Activated T-cell treated with anti-CD3 and anti-CD28 coated beads for 4 hours (primary cell): ENCODE measurements at places on chromosomes 1 and 21.

DNA sequence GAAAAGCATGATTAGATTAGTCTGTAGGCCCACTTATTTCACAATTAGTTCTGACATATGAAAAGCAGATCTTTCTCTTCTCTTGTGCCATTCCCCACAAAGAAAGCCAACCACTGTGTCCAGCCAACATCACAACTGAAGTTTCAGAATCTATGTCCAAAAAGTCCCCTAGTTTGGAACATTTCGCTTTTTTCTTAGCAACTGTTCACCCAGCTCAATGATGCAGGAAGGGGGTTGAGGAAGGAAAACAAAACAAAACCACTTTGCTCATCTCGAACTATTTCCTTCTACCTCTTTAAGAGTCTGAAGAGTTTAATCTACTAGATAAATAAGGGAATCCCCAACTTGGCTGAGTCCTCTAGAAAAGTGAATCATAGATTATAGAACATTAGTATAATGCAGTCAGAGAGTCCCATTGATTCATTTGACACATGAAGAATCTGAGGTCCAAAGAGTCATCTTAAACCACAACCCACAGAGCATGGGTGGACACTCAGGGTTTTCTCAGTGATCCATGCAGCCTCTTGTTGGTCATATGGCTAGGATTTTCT, 159.3 kb upstream of the SGIP1 start:
- DNase-seq = no peak

DNA sequence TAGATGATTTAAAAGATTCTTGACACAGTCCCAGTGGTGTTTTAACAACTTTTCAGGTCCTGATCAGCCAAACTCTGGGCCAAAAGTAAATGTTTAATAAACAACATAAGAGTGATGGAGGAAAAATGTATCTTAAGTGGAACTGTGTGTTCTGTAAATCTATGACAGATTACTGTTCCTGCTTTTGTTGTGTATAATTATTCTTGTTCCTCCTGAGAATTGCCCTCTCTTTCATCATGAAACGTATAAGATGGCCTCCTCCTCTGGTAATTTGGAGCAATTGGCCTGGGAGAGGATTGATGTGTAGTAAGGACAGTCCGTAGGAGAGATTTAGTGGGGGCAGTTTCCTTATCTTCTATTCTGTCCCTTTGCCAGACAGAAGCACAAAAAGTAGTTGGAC, 34.5 kb downstream of the GALNT2 start:
- DNase-seq = no peak

- no peak for DNase-seq
Observed at GRCh38 chr1:117096951-117097408, 24.6 kb downstream of the TRIM45 start.

DNA sequence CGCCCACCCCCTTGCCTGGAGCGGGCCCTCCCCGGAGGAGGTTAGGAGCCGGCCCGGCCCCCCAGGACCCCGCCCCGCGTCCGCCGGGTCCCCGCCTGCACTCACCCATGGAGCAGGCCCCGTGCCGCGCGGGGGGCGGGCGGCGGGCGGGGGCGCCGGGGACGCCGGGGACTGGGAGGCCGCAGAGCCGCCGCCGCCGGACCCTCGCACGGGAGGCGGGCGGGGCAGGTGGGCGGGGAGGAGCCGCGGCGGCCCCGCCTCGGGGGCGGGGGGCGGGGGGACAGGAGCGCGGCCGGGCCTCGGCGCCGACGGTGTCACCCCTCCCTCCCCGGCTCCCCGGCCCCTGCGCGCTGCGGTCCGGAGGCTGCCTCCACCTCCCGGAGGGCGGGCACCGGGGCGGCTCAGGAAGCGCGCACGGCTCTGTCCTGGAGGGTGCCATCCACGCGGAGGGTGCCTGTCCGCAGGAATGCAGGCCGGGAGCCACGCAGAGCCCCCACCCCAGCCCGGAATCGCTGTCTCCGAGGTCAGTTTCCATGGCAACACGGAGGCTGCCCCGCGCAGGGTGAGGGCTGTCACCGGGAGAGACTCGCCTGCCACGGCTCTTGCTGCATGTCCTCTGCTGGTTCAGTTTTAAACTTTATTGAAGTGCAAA, 5.9 kb upstream of the PLEKHG5 start:
- DNase-seq = peak; percentile 22

DNA sequence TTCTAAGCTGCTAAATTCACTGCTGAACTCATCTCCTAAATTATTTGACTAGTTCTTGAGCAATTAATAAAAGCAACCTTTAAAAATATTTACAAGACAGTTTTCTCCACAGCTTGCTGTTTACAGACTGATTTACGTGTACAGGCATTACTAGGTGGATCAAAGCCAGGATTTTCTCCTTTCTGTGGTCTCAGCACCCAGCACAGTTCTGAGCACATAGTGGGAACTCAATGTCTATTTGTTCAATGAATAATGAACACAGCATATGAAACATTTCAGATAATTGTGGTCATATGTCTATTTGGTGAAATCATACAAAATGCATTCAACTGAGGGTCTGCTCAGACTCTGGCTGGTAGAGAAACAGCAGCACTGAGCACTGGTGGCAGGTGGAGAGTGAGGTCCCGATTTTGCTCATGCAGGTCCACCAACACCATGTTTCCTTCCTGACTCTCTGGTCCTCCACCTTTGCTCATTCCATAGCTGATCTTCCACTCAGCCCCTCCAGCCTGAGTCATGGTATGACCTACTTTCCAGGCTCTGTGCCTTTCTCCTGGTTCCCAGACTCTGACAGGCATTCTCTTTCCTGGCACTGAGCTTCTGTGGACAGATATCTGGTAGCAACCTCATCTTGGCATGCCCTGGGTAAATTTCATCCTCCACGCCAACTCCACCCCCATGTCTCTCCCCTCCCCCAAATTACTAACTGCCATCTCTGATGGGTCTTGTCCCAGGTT, 311.3 kb downstream of the TGFB2 start:
- DNase-seq = no peak

DNA sequence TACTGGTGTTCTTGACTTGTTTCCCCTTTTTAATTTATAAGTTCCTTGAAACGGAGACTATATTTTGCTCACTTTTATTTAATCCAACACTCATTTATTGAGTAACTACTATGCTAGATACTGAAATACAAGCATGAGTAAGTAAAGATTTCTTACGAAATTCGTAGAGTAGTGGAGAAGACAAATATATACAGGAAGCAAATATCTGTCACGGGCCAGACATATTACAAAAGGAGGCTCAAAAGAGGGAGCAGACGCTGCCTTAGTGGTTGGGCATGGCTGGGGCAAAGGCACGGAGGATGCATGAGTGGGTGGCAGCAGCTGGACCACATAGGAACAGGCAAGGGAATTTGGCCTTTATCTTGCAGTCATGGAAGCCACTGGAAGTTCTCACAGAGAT, 6.8 kb downstream of the NCF2 start:
- DNase-seq = no peak

GRCh38 chr1:10960411-10961299, 51.8 kb upstream of the TARDBP start:
- DNase-seq = peak; percentile 76

- DNase-seq = no peak
Observed at GRCh38 chr1:157774412-157774811, 2.5 kb downstream of the FCRL2 start.

DNA sequence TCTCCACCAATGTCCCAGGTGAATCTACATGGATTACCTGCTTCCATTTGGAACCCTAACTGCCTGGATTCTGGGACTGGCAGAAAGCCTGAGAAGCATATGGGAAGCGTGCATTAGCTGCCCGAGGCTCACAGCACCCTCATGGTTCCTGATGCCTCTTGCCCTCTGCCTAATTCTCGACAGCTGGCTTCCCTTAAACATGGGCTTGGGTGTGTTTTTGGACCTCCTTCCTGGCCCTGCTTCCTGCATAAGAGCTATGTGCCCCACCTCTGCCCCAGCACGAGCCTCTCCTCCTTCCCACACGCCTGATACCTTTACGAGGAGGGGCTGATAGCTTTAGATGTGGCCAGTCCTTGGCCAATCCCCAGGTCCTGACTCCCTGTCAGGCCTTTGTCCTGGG, 152.4 kb upstream of the HMGB4 start:
- DNase-seq = no peak

- no peak for DNase-seq
Observed at GRCh38 chr1:169326956-169327268, 40.7 kb downstream of the NME7 start.

DNA sequence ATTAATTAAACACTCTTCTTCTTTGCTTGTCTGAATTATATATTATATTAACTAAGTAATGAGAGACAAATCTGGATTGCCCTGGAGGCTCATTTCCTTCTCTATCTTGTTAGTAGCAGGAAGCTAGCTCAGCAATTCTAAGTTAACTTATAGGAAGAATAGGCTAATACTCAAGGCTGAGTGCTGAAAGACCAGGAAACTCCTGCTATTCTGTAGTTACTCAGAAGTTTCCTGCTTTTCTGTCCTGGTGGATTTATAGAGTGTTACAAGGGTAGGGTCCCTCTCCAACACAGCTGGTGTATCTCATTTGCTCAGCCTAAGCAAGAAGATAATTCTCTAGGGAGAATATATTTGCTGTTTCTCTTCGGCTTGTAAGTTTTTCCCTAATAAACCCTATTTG, 29.2 kb downstream of the HSPA13 start:
- DNase-seq = no peak

GRCh38 chr1:31642366-31642765, 2.3 kb downstream of the PEF1 start:
- no peak for DNase-seq

DNA sequence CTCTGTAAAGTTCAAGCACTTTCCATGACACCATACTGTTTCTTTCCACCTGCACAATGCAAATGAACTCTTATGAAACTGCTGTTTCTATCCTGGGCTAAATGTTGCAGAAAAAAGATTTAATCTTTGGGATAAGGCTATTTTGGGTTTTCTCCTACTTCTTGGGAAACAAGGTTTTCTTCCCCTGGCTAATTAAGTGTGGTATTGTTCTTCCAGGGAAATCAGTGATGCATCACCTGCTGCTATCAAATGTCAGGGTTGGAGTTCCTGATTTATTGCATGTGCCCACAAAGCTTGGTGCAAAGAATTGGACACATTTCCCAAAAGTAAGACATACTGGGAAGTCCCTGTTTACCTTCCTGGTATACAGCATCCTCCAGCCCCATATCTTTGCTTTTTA, 6.0 kb upstream of the RGS4 start:
- no peak for DNase-seq

DNA sequence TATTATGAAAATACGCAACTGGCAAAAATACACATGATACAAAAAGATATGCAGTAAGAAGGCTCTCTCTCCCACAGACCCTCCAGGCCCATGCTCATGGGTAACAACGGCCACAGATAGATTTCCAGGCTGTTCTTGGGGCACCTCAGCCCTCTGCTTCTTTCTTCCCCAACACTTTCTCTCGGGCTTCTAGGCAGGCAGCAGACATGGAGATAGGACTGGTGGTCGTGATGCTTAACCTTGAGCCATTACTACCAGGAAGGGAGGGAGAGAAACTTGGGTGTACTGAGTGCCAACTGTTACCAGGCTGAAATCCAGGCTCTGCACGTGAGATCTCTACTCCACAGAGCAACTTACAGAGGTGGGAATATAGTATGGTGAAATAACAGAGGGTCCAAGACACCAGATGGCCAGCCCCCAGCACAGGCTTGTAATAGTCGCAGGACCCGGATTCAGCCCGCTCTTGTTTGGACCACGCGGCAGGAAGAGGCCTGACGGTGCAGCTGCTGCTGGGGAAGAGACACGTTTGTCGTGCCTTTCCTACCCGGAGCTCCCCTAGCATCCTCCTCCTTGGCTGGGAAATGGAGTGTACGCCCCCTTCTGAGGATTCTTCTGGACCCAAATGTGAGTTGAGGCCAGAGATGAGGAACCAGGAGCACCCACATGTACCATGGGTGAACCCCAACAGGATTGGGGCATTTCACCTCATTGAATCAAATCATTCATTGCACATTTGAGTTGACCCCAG, 441.1 kb upstream of the VAMP3 start:
- DNase-seq = no peak

GRCh38 chr1:1245178-1245816, 1.2 kb downstream of the C1QTNF12 start:
- DNase-seq = no peak

GRCh38 chr1:156337052-156337887, 822 bp downstream of the CCT3 start:
- DNase-seq = no peak

DNA sequence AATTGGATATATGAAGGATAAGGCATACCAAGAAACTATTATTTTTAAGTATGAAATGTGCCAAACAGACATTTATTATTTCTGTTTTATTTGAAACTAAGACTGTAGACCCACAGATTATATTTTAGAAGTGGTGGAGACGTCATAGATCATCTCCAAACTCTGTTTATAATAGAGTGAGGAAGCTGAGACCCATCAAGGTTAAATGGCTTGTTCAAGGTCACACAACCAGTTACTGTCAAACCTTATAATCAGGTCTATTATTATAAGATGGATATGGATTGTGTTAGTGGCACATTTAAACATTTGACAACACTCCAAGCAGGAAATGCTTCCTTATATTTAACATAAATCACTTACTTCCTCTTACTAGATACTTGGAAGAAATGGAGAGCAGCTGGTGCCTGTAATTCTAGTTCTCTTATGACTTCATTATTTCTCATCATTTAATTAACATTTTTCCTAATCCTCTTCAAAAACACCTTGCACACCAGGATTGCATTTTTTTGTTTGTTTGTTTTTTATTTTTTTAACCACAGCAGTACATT, 117.0 kb downstream of the NEK7 start:
- no peak for DNase-seq

- DNase-seq = no peak
Observed at GRCh38 chr1:10728595-10729410, 67.6 kb downstream of the CASZ1 start.

DNA sequence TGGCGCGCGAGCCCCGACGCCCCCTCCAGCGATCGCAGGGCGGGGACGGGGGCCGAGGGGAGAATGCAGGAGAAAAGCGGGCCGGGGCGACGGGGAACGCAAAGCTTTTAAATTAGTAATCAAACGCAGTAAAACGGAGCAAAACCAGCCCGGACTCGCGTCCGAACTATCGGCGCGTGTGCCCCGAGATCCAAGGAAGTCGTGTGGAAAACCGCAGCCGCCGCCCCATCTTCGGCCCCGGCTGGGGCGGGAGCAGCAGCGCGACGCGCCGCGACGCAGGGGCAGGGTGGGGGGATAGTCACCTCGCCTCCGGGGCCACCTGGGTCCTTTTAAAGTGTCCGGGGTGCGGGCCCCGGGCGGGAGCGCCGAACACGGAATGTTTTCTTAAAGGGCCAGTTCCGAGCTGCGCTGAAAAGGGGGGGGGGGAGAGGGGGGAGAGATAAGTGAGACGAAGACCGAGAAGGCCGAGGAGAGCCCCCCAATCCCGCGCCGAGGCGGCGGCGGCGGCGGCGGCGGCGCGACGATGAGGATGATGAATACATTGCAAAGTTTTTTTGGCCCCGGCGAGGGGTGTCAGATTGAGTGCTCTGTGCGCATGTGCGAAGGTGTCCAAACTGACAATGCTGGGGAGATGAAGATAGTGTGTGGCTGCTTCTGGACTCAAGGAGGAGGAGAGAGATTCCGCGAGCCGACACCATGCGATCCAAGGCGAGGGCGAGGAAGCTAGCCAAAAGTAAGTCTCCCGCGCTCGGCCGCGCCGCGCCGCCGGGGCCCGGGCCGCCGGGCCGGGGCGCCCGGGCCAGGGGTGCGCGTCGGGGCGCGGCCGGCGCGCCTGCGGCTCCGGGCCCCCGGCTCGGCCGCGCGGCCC, at the start of gene PRDM16:
Gene PRDM16, plus strand, starts transcription at position 640 of the 868 bp plus-strand sequence. Its CDS starts 57 bp downstream, at position 697.
- peak; percentile 13 for DNase-seq
